NCI-H446 treated with DMSO at 0.1 percent for 48 hours (cell line): ENCODE measurements at places on chromosomes 7 and 10.

DNA sequence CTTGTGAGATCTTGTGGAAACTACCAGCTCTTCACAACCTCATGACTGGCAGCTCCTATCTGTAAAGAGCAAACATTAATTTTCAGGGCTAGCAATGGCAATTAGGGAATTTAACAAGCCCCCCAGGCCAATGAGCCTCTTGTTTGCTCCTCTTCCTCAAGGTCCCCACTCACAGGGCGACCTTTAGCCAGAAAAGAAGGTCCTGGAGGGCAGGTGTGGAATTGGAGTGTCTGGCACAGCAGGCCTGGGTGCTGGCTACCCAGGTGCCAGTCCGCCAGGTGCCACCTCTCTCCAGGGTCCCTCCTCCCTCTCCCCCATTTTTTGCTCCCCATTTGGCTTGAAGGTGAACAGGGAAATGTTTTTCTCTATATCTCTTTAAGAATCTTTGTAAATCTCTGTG, 1.9 kb upstream of the CEP55 start:
- no peak for DNase-seq

DNA sequence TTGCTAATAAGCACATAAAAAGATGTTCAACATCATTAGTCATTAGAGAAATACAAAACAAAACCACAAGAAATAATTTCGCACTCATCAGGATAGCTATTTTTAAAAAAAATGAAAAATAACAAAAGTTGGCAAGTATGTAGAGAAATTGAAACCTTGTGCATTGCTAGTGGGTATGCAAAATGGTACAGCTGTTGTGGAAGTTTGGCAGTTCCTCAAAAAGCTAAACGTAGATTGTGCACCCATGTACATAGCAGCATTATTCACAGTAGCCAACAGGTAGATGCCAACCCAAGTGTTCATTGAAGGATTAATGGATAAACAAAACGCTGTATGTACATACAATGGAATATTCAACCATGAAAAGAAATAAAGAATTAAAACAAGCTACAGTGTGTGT, 35.3 kb upstream of the STARD3NL start:
- no peak for DNase-seq

GRCh38 chr10:89371079-89371478, 6.8 kb upstream of the IFIT1B start:
- DNase-seq, result no peak

- DNase-seq, result no peak
Measured at GRCh38 chr7:101399759-101400158, 37.1 kb downstream of the COL26A1 start.

GRCh38 chr10:128660726-128661125, 534.5 kb upstream of the MKI67 start:
- DNase-seq, result no peak

DNA sequence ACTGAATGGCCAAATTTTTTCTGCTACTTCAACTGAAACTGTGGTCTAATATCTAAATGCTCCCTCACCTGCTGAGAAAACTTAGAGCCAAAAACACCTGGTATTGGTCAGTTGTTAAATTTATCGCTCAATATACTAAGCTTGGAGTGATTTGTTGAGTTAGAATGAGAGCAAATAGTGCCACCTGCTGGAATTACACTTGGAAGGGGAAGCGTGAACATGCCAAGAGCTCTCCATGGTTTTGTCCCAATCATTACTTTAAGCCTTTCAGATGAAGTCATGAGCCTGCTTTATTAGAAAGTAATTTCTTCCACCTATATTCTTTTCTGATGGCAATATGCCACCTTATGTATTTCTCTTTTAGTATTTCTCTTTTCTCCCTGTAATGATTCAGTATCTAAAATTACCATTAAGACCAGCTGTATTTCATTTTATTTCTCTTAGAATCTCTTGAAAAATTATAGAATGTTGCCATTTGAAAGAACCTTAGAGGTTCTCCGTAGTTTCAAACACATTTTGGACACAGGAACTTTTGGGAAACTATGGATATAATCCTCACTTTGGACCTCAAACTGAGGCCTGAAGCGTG, 447.8 kb upstream of the C7orf33 start:
- peak; percentile 35 for DNase-seq

DNA sequence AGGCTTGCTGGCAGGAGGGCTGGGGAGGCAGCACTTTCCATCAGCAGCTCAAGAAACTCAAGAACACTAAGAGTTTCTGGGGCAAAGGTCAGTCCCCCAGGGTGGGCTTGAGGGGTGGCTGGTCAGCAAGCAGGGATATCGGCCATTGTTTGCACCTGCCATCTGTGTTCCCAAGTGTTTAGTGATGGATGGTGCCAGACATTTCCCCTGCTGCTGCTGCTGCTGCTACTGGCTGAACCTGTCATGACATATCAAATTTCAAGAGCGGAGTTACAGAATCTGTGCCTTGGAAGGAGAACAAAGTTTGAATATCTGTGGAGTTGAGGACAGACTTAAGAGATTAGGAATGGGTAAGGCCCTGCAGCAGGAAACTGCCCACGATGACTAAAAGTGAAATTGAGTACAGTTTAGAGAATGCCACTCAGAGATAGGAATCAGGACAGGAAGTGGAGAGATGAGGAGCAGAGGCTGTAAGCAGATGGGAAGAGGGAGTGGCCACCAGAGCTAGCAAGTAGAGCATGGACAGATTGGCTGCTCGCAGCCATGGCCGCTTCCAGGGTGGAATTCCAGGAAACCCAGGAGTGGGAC, 39.2 kb upstream of the PPP1R3C start:
- DNase-seq, result peak; percentile 52
